ENCODE measurements at places on chromosomes 3 and 15.
A peak's percentile ranks its signal among the peaks of the same experiment; 100 is the strongest.

GRCh38 chr3:3307491-3307890 lies 128.0 kb upstream of the CRBN start:
- no peak for DNase-seq

DNA sequence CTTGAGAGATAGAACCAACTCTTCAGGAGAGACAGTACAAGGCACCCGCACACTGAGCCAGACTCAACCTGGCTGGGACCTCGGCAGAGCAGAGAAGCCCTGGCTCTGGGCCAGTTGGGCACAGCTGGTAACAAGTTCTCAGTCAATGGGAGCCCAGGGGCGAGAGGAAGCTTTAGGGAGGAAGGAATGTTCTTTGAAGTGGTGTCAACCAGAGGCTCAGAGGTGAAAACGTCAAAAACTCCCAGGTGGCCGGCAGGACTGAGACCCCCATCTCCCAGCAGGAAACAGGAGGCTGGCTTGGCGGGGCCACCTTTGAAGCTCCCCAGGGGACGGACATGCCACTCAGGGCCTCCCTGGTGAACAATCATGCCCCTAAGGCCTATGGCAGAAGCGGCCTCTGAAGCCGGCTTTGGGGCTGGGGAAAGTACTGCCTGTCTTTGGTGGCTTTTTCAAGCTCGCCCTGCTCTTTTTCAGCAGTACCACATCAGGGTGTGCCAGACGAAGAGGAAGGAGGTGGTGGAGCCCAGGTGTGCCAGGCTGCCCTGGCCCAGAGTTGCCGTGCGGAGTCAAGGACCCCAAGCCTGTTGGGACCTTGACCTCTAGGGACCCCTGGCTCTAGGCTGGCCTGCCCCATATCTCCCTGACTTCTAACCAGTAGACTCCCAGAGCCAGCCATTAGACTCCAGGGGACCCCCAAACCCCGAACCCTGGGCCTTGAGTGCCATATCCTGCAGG lies 16.7 kb upstream of the TBC1D21 start:
- DNase-seq, result no peak

DNA sequence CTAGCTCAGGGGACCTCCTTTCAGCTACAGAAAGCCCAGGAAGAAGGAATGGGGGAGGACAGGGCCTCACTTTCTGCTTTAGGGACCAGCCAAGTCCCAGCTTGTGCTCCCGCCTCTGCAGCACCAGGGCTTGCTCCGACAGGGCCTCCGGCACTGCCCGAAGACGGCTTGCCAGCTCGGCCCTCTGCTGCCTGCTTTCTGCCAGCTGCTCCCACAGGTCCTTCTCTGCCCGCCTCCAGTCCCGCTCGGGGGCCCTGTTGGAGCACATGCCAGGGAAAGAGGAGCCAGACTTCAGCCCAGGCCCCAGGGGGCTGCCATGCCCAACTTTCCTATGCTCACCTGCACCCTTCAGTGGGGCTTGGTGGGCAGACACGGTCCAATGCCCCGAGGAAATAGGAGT lies 4.3 kb upstream of the CLK3 start:
- no peak for DNase-seq

DNA sequence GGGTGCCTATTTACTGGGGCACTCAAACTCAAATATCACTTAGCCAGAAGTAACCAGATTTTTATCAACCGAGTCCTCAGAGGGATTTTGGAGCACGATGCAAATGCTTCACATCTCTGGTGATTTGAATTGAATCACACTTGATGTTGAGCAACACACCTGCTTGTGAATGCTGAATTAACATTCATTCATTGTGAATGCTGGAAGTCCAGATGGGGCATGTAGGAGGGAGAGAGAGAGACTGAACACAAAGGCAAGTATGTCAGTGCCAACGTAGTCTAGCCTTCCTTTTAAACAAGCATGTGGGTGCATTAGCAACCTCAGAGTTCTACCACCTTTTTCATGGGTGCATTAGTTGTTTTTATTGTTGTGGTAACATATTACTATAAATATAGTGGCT lies 156.2 kb downstream of the ADAMTSL3 start:
- DNase-seq, result no peak

DNA sequence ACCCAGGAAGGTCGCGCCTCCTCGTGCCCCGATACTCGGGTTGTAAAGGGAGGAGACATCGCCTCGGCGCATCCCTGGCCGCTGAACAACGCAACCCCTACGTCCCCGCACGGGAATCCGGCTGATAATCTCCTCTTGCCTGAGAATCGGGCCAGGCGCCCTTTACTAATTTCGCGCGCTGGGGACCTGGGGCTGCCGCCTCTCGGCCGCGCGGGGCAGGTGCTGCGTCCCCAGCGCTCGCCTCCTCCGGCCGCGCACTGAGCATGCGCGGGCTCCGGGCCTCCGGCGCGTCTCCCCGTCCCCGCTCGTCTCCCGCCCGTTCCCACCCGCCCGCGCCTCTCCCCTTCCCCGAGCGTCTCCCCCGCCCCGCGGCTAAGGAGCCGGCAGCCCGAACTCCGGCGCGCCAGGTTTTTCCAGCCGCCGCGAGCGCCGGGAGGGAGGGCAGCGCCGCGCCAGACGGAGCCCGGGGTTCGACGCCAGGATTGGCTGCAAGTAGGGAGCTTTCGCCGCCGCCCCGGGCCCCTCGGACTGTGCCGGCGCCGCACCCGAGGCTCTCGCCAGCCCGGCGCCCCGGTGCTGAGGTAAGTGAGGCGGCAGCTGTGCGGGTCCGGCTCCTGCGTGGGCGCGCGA lies at the start of gene CNTN4:
Gene CNTN4 (plus strand): TSS at position 469 of the 630 bp plus-strand sequence.
- DNase-seq, result peak; percentile 37

- DNase-seq, result no peak
Observed at GRCh38 chr15:70714015-70714414, 49.3 kb downstream of the UACA start.

DNA sequence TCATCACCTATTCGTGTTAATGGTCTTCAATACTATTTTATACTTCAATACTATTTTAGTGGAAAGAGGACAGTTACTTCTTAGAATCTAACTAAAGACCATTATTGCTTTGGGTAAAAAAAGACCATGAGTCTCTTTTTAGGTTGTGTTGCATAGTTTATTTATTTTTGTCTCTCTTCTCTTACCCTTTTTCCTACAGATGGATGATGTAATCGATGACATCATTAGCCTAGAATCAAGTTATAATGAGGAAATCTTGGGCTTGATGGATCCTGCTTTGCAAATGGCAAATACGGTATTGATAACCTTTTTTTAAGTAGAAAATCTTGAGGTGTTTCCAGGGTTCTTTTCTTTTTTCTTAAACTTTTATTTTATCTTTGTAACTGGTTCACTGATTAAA lies 58.5 kb upstream of the SAMMSON start:
- DNase-seq, result no peak

DNA sequence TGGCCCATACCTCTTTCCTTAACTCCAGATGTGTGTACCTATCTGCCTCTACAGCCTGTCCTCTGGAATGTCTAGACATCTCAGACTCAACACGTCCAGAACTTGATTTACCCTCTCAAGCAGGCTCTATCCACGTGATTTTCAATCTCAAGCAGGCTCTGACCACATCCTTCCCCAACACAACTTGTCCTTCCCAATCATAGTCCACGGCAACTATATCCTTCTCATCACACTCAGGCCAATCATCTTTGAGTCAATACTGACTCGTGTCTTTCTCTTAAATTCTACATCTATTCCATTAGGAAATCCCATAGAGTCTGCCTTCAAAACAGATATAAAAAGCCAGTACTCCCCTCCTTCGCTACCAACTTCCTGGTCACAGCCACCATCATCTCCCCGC lies 70.4 kb downstream of the FOXP1 start:
- DNase-seq, result no peak

DNA sequence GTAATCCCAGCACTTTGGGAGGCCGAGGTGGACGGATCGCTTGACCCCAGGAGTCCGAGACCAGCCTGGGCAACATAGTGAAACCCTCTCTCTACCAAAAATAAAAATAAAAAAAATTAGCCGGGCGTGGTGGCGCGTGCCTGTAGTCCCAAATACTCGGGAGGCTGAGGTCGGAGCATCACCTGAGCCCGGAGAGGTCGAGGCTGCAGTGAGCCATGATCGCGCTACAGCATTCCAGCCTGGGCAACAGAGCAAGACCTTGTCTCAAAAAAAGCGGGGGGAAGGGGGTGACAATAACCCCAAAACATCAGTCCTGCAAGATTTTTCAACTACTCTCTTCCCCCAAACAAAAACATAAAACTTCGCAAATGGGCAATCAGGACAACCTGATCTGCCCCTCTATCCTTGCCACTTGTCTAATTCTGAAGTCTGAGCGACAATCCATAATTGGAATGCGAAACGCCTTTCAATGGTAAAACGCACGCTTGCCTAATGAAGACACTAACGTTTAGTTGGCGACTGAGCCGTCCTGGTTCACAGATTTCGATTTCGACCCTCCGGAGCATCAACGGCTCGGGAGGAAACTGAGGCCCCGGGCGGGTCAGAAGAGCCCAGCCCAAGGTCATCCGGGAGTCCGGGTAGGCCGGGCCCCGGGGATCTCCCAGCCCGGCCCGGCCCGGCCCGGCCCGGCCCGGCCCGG lies 868 bp downstream of the BTBD1 start:
- no peak for DNase-seq

DNA sequence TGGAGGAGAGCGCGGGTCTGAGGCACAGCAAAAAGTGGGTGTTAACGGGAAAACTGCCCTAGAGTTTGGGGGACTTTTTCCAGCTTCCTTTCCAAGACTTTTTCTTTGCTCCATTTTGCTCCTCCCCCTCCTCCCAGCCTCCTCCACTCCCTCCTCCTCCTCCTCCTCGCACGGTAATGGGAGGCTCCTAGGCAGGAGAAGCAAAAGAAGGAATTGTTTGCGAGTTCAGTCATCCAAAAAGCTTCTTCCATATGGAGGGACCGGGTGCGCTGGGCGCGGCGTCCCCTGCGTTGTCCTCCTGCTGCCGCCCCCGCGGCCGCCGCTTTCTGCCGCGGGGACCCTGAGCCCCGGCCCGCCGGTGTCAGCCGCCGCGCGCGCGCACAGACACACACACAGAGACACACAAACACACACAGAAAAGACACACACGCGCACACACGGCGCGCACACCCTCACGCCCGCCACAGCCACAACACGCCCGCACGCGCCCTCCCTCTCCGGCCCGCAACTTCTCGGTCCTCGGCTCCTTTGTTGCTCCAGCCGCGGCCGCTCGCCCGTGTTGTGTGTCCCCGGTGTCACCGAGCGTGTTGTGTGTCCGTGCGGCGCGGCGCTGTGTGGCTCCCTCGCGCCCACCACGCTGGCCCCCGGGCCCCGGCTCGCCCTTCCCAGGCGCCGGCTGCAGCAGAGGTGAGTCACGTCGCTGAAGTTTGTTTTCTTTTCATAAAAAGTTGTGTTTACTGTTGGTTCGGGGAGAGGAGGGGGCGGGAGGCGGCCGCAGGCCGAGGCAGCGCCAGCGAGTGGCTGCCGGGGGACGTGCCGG lies at the start of gene BOC:
Gene BOC (plus strand): TSS at position 228 of the 820 bp plus-strand sequence. CDS start 38,246 bp downstream, outside the sequence.
- no peak for DNase-seq

DNA sequence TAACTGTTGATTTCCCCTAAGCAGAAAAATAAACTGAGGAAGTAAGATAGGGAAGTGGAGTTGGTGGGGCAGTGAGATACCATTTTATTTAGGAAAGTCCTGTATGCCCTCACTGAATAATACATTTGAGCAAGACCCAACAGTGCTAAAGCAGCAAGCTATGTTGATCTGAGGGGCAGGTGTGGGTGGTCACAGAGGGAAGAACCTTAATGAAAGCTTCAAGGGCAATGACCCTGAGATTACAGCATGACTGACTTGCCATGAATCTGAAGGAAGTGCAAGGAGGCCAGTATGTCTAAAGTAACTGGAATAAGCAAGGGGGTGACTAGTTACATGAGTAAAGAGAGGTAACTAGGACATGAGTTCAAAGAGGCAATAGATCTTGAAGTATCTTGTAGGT lies 159.5 kb downstream of the CD47 start:
- DNase-seq, result no peak

DNA sequence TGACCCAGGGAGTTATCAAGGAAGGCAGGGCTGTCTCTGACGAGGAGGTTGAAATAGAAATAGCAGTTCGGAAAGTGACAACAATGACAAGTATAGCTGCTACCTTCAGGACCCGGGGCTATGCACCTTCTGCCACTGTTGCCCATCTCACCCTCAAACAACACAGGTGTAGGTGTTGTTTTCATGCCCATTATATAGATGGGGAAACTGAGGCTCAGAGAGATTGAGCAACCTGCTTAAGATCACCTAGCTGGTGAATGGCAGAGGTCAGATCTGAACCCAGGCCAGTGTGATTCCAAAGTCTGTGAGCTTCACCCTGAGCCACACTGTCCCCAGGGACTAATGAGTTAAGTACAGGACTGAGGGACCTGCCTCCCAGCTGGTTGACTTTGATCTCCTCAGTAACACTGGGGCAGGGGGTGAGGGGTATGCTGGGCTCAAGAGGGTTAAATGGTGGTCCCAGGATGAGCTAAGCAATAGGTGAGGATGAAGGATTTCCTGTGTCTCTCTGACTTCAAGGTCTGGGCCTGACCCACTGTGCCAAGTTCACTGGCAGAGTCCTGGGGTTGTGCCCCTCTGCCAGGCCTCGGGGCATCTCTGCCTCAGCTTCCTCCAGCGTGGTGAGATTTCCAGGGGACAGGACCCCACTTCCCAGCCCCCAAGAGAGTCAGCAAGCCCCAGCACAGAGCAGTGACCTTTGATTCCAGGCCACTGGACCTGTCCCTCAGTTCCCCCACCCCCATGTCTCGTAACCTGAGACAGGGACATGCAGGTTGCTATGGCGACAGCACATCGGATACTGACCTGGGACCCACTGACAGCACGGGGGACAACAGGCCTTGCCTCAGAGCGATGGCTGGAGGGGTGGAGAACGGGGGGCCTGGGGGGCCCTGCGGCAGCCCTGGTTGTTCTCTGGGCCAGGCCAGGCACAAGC lies 35.0 kb downstream of the ATP2B2 start:
- DNase-seq, result peak; percentile 70

- no peak for DNase-seq
Observed at GRCh38 chr3:118988198-118989130, 46.2 kb downstream of the IGSF11 start.

- no peak for DNase-seq
Observed at GRCh38 chr15:35481992-35482391, 64.0 kb downstream of the DPH6 start.

- DNase-seq, result no peak
Observed at GRCh38 chr3:184880276-184881019, 68.5 kb downstream of the VPS8 start.

- no peak for DNase-seq
Observed at GRCh38 chr3:182904164-182904563, 76.2 kb downstream of the DCUN1D1 start.

GRCh38 chr15:26096581-26096980 lies 233.5 kb upstream of the ATP10A start:
- DNase-seq, result no peak

- DNase-seq, result no peak
Observed at GRCh38 chr15:67149068-67149772, 83.8 kb downstream of the SMAD3 start.
